ENCODE measurements at places on chromosomes 2 and 18.

GRCh38 chr18:46061796-46062195 is 10.3 kb downstream of the PSTPIP2 start:
- no peak for DNase-seq

- no peak for DNase-seq
Measured at GRCh38 chr2:64133354-64133753, 10.9 kb downstream of the PELI1 start.

GRCh38 chr2:175823002-175823706 is 178.9 kb downstream of the LNPK start:
- DNase-seq, result no peak

- DNase-seq, result peak; percentile 52
Measured at GRCh38 chr18:3081584-3081991, 68.6 kb upstream of the LPIN2 start.

- peak; percentile 40 for DNase-seq
Measured at GRCh38 chr18:11553098-11553940, 56.1 kb upstream of the SLC35G4 start.

GRCh38 chr2:39954346-39954745 is 175.3 kb upstream of the THUMPD2 start:
- peak; percentile 45 for DNase-seq

DNA sequence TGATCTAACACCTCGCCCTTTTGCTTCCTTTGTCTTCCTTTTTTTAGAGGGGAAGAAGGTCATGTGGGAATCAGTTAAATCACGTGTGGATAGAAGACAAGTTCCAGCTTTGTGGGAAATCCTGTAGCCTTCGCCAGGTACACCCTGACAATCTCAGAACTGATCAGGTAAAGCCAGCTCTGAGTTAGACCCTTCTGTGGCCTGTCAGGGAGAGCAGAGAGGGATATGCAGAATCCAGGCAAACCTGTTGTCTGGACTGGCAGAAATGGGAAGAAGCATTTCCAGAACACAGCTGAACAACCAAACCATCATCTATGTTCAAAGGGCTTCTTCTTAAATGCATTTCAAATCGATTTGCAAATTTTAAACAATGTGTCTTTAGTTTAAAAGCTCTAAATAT is 247.4 kb upstream of the FN1 start:
- DNase-seq, result no peak
